Activated naive CD8-positive, alpha-beta T cell treated with anti-CD3 and anti-CD28 coated beads, Interleukin-2, amount 50 U/mL, for 16 hours (primary cell): ENCODE measurements at places on chromosomes 1 and 21.

GRCh38 chr1:168664069-168664834 is 64.8 kb downstream of the DPT start:
- no peak for DNase-seq

DNA sequence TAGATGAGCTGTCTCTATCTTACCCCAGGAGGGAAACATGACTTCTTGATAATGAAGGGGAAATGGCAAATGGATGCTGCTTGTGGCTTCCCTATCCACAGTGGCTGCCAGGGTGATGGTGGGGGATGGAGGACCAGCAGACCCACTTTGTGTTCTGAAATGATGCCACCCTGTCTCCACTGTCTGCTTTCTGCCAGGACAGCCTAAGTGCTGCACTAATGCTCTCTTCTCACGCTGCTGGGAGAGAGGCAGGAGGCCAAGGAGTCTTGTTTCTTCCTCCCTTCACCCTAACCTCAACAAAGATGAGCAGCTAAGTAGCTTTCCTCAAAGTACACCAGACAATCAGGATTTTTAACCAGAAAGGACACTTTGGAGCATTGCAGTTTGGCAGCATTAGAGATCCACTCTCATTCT is 36.6 kb downstream of the XCL1 start:
- DNase-seq = no peak

- DNase-seq = no peak
Measured at GRCh38 chr1:85587841-85588240, 7.3 kb downstream of the CCN1 start.

- DNase-seq = no peak
Measured at GRCh38 chr1:47507144-47507543, 69.3 kb downstream of the FOXD2 start.

GRCh38 chr21:19541602-19542001 is 1138.0 kb upstream of the TMPRSS15 start:
- no peak for DNase-seq

DNA sequence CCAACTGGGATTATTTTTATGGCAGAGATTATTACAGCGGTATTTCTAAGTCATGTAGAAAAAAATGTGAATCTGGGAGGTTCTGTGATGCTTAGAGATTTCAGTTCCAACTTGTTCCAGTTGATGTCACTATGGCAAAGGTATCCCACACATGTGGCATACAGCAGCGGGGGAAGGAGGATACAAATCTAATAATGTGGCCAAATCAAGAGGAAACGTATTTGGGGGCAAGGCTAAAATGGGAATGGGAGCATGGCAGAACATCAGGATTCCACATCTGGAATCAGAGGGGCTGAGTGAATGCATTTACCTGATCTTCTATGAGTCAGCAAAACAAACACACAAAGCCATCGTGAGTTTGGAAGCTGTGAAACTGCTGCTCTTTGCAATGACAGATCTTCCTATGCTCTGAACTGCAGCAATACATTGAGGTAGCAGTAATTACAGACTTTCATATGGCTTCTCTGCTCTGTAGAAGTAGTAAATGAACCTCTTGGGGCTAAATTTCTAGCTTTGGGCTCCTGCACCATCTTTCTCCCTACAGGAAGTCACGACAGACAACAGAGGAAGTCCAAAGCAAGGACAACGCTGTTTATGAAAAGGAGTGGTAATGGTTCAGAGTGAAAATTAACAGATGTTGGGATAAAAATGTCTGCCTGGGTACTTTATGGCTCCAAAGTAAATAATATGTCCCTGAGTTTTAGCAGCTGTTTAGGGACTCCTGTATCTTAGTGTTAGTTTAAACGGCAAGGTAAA is 55.5 kb downstream of the GABPA start:
- no peak for DNase-seq

GRCh38 chr1:53626616-53627015 is 112.3 kb downstream of the GLIS1 start:
- DNase-seq = no peak

DNA sequence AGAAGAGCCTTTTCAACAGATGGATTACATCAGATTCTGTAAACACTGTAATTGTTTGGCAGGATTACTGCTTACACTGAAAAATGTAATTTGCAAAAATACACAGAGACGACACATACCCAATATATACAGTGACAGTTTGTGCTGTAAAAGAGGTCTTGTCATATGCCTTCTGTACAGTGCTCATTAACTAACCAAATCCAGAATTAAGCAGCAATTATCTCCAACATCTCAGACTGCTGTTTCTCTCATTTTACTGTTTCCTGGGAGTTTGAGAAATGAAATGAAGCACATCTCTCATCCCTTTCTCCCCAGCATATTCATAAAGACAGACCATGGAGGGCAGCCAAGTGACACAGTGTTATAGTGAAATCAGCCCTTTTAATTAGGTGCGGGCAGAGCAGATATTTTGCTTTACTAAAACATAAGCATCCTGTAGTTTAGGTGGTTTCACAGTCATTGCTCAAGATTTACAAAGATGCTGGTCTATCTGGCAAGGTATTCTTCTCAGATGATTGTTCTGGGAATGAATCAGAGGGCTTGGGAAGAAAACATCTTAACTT is 618.4 kb upstream of the USP24 start:
- no peak for DNase-seq

- DNase-seq = no peak
Measured at GRCh38 chr1:160519642-160520435, 3.2 kb downstream of the SLAMF6 start.

- no peak for DNase-seq
Measured at GRCh38 chr1:40684669-40685068, 6.8 kb upstream of the NFYC start.

DNA sequence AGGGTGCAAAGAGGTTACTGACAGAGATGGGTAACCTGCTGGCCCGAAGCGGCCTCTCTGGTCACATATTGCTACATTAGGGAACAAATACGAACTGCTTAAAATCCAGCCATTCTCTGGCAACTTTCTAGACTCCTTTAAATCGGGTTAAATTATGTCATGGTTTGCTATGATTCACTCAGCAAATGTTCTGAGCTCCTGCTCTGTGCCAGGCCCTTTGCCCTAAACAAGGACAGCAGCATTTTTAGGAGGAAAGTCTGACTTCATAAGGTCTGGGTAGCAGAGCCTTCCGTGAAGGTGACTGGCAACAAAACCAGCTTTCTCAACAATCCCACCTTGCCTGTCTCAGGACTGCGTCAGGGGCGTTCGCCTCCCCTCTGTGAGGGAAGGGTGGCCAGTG is 15.4 kb downstream of the ZP4 start:
- DNase-seq = no peak

GRCh38 chr1:197799271-197799670 is 24.0 kb upstream of the DENND1B start:
- DNase-seq = no peak

GRCh38 chr1:2604844-2605508 is 18.4 kb downstream of the PRXL2B start:
- DNase-seq = no peak

DNA sequence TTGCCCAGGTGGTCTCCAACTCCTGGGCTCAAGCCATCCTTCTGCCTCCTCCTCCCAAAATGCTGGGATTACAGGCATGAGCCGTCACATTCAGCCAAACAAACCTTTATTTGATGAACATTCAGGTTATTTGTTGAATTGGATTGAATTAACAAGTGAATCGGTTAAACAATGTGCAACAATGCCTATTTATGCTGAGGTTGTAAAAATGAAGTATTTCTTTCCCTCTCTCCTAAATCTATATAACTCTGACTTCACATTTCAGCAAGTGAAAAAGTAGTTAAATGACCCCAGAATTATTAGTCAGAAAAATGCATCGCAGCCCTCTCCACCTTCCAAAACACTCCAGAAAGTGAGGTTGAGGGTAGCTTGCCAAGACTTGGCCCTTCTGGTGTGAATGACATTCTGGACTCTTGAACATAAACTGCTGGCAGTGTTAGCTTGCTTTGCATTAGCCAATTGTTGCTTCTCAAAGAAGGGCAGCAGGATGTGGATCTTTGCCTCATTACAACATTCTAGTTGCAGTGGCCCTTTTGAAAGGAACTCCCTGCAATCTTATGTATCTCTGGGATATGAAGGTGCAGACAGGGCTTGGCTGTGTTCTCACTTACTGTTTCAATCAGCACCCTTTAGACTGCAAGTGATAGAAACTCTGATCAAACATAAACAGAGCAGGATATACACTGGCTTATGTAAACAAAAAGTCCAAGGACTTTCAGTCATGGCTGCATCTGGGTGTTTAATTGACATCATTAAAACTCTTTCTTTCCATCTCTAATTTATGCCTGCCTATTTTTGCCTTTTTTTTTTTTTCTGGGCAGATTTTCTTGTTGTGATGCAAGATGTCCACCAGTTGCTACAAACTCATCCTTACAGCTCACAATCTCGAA is 22.4 kb downstream of the EDN2 start:
- DNase-seq = no peak

DNA sequence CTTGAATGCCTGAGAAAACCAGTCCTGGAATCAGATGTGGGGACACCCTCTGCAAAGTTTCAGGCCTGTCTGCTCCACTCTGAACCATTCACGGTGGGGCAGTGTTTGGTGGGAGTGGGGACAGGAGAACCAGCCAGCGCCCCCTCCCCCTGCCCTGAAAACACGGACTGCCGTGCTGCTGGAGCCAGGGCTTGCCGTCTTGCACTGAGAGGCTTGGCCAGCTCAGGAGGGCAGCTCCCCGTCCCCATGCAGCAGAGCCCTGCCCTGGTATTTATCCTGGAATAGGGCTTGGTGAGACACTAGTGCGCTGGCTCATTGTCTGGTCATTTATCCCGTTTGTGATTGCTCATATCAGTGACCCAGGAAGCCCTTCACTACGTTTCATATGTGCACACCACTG is 3.9 kb downstream of the S100B start:
- no peak for DNase-seq

DNA sequence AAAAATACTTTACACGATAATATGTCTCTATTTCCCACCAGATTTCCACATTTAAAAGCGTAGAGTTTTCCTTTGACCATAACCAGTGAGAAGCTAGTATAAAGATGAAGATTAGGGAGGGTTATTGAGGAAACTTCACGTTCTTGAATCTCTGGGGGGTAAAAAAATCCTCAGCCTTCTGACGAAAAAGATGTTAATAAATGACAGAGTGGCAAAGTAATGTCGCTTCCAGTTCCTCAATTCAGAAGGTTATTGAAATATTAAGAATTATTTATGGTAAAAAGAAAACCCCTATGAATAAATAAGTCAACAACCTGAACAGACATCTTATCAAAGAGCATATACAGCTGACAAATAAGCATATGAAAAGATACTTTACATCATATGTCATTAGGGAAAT is 241.0 kb downstream of the GPATCH2 start:
- no peak for DNase-seq

- DNase-seq = no peak
Measured at GRCh38 chr1:96416111-96416595, 305.4 kb upstream of the PTBP2 start.

- DNase-seq = no peak
Measured at GRCh38 chr1:28582248-28582615, 9.8 kb upstream of the RAB42 start.

- DNase-seq = no peak
Measured at GRCh38 chr1:90730243-90731022, 13.3 kb upstream of the BARHL2 start.

- no peak for DNase-seq
Measured at GRCh38 chr1:34768856-34769255, 9.3 kb downstream of the GJB4 start.

DNA sequence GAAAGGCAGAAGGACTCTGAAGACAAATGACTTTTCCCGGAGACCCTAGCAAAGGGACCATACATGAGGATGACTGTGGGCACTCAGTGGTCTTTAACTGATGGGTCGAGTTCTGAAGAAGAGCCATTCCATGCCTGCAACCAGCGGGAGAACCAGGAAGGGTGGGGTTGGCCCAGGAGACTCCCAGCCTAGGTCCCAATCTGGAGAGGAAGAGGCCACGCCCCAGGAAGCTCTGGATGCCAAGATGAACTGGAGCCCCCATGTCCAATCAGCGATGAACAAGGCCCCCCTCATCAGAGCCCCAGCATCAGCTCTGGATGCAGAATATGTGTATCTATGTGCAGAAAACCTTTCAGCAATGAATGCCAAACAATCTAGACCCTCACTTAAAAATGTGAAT is 3.6 kb downstream of the KRTAP10-10 start:
- no peak for DNase-seq

DNA sequence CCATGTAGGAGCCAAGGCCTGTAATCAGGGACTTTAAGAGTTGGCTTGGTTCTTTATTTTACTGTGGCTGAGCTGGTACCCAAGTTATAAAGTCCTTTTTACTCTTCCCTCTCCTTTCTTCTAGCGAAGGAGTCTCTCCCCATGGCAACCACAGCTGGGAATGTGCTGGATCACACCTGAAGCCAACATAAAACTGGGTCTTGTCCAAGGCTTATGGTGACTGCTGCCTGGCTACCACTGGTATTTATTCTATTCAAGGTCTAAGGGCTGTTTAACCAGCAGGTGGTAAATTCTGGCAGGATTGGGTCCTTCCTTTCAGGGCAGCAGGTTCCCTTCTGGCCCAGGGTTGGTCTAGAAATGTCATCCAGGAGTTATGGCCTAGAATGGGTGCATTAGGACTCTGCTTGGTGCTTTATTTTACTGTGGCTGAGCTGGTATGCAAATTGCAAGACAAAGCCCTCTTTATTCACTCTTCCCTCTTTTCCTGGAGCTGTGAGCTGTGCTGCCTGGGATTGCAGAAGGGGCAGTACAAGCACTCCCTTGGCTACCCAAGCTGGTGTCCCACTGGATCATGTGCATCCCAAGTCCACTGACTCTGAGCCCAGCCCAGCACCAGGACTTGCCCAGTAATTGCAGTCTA is 26.6 kb downstream of the SLC22A15 start:
- no peak for DNase-seq

- DNase-seq = no peak
Measured at GRCh38 chr21:36430841-36431240, 45.6 kb downstream of the CHAF1B start.

- DNase-seq = no peak
Measured at GRCh38 chr1:2525572-2525919, 850 bp downstream of the PANK4 start.

- DNase-seq = no peak
Measured at GRCh38 chr1:218475275-218475674, 130.1 kb downstream of the TGFB2 start.

GRCh38 chr1:231724041-231724440 is 97.5 kb downstream of the DISC1 start:
- no peak for DNase-seq

DNA sequence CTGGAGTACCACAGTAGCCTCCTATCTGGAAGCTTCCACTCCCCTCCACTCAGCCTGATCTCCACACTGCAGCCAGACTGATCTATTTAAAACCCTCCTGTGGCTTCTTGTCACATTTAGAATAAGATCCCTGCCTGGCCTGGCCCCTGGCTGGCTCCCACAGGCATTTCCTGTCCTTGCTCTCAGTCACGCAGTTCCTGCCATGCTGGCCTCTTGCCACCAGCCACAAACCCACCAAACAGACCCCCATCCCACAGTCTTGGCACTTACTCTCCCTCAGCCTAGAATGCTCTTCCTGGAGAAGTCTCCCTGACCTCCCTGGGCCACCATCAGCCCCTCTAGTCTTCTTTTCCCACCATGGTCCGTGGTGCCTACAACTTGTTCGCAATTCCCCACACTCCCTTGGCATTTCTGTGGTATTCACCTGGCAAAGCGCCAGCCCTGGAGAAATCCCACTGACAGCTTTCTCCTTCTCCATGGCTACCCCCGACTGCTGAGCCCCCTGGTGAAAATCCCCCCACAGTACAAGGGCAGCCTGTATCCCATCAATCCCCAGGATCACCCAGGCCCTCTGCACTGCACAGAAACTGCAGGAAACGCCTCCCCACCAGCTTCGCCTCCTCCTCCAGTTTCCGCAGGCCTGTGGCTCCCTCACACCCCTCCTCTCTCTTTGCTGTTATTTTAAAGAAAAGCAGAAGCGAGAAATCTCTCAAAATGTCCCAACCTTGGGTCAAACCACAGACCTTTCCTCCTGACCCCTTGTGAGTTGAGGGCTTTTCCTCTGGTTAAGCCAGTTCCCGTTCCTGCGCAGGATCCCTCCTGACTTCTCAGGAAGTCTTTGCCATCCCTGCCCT is 94.5 kb downstream of the SYT2 start:
- DNase-seq = no peak
